Skeletal muscle cell (primary cell): ENCODE measurements at places on chromosomes 7 and 10.

GRCh38 chr10:50432211-50433009 lies 181.1 kb upstream of the ASAH2 start:
- no peak for DNase-seq

DNA sequence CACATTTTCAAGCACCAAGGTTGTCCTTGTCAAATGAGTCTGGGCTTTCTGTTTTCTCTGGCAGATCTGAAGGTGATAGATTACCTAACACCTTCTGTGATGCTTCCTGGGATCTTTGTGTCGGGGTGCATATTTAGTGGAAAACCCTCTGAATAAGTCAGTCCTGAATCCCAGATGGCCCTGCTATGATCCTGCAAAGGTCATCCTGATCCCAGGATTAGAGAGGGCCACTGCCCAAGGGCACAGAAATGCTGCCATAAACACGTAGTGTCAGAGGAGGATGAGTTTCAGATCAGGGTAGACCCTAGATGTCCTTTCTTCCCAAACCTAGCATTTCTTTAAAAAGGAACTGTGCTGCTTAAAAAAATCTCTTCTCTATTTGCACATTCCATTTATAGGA lies 19.0 kb downstream of the AGR2 start:
- DNase-seq = no peak

GRCh38 chr7:104946338-104946737 lies 67.7 kb upstream of the KMT2E start:
- DNase-seq = no peak

DNA sequence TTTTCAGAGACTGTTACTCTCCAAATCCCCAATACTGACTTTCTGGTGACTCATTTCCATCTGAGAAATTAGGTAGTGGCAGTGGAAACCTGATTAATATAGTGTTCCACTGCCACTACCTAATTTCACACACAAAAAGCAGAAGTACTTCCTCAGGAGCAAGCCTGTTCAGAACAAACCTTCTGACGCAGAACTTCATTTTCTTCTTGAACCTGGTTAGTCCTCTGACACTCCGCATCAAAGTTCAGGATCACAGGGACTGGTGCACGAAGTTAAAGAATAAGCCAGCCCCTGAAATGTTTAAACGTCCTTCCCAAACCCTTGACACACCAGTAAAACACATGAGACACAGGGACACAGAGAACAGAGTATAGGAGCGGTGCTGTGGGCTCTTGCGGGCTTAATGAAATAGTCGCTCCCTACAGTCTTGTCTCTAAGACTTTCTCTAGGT lies 4.4 kb downstream of the WDR91 start:
- DNase-seq = no peak

DNA sequence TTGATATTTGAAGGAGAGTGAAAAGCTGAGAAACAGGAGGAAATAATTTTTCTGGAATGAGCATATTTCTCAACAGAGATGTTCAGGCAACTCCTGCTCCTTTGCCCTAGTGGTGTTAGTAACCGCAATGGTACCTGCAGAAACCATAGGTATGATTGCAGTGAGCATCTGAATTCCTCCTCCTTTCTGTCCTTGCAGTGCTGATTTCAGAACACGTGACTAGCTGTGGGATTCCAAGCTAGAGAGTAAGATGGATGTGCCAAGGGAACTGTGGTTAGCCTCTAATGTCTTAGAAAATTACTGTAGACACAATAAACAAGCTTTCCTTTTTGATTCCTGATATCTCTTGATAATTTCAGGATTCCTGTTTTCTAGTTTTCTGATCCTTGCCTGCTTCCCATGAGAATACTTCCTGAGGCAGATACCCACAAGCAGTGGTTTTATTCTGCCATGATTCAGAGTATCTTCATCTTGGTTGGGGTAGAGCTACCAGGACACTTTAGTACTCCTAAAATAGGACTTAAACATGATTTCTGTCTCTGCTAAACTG lies 27.5 kb downstream of the LRGUK start:
- DNase-seq = no peak

DNA sequence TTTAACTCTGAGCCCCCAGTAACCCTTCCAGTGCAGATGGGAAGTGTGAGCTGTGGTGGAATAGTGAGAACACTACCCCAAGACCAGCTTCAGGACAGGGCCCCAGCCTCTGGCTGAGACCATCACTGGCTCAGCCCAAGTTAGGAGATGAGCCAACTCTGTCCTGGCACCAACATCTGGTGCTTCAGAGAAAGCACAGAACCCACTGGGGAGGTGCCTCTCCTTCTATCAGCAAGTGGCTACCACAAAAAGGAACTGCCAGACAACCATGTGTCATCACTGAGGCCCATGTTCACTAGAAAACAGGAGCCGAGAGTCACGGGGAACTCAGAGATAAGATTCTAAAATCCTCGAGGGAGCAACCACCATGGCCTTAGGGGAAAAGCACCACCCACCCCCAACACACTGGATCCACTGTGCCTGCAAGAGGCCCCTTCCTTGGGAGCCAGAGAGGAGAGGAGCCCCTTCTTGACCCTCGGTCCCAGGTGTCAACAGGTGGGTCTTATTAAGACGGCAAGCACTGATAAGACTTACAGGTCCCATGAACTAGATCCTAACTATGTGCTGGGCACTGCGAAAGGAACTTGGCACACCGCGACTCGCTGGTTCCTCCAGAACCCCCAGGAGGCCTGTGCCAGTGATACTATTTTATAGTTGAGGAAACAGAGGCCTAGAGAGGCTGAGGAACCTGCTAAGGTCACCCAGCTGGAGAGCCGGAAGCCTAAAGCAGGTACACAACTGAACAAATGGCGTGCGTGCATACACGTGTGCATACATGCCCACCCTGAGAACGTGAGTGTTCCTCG lies 102.7 kb downstream of the FAM53B start:
- DNase-seq = no peak

DNA sequence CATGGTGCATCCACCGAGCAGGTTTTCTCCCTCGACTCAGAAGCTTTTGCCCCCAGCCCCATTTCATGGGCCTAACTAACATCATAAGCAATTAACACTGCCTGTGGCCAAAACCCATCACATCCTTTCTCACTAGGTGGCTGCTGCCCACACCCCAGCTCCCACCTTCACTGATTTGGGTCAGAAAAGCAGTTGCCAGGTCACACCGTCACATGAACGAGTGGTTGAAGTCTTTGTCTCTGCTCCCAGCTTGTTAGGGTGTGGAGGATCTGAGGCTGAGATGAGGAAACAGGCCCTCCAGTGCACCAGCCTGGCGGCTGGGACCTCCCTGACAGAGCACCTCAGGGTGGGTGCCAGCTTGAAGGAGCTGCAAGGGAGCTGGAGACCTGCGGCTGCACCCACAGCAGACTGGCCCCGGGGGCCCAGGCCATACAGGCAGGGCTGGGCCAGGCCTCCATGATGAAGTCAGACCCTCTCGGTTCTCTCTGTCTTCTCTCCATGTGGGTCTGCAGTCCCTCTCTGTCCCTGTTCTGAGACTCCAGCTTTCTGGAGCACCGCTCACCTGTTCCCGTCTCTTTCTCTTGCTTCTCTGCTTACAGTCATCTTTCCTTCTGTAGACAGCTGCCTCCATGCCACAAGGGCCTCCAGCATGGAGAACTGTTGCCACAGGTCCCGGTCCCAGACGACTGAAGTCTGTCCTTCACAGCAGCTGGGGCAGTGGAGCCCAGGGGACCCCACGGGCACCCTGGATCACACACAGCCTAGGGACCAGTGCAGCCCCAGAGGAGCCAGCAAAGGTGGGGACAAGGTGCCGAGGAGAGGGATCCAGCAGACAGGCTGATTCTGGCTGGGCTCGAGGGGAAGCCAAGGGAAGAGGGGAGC lies 13.8 kb upstream of the INPP5A start:
- DNase-seq = no peak

- DNase-seq = no peak
Observed at GRCh38 chr10:5583525-5584175, 58.9 kb downstream of the CALML3 start.

- DNase-seq = peak; percentile 40
Observed at GRCh38 chr10:124701435-124701834, 42.7 kb downstream of the FAM53B start.

DNA sequence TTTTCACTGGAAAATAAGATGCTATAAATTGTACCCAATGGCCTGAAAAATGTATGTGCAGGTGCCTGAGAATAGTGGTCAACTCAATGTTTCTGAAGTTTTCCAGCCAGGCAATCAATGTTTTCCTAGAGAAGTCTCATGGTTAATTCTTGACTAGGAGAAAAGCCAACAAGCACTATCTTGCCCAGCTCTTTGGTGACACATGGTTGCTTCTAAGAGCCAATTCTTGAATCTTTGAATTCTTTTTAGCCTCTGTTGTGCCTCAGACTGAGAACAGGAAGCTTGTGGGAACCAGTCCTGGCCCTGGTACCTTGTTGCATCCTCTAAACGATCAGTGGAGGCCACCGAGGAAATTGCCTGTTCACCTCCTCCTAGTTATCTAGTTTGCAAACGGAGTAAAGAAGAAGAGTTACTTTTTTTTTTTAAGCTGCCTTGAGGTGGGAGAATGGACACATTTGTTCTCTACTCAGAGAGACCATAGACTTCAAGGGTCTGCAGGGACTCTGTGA lies 144.0 kb upstream of the MKLN1 start:
- no peak for DNase-seq

DNA sequence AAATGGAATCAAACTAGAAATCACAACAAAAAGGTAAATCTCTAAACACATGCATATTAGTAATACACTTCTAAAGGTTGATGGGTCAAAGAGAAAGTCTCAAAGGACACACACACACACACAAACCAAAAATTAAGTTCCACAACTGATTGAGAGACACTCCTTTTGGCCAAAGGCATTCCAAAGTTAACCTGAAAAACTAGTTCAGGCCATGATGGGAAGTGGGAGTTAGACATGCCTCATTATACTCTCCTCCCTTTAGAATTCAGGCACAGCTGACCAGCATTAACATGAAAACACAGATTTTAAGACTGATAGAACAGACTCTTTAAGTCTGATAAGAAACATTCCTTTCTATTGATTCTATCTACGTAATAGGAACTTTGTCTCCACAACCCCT lies 332.4 kb upstream of the IGFBP3 start:
- no peak for DNase-seq

DNA sequence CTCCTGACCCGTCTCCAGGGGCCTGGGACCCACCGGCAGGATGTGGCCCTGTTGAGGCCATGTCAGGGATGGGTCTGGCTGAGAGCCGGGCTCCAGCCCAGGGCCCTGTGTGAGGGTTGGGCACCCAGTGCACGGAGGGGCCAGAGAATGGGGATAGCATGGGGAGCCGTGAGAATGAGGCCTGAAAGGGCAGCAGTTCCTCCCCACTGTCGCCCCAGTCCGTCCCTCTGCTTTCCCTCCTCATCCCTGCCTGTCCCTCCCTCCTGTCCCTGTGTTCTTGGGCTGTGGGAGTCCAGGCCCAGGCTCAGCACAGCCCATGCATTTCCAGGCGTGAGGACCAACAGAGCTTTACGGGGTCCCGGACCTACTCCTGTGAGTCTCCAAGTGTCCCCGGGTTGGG lies 9.6 kb downstream of the LAT2 start:
- no peak for DNase-seq

DNA sequence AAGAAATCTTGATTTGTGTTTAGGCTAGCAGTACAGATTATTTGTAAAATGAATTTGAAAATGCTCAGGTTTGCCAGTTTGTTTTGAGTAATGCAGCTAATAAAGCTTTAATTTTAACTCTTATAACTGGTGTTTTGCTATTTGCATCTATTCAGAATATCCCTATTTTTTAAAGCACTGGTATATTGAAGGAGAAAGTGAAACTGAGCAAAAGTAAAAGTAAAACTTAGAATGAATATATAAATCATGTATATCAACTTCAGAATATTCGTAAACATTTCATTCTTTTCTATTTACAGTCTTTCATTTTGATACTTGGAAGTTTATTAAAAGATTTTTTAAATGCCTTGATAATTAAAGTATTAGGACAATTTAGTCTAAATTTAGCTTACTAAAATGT lies 26.2 kb downstream of the TASOR2 start:
- no peak for DNase-seq

DNA sequence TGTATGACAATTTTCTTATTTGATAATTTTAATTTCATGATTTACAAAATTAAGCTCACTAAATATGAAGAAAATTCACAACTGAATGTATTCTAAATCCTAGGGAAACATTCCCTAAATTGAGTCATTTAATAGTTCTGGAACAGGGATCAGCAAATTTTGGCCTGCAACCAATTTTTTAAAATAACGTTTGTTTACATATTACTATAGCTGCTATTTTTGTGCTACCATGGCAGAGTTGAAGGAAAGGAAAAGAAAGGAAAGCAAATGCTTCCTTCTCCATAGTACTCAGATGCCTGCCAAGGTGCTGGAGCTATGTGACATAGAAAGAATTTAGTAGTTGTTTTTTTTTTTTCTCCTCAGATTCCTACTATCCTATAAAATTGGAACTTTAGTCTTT lies 1307.7 kb upstream of the LRRTM3 start:
- DNase-seq = no peak

DNA sequence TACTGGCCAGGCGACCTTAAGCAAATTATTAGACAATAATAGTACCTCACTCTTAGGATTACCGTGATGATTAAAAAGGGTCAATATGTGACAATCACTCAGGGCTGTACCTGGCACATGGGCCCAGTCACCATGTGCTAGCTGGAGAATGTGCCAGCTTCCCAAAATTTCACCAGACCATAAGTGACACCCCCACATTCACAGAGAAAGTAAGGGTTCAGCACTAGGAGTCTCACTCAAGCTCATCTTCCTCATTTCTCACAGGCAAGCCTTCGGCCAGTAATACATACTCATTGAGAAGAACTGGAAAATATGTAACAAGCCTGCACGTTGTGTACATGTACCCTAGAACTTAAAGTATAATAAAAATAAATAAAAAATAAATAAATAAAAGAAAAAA lies 22.4 kb upstream of the C10orf71 start:
- no peak for DNase-seq

- no peak for DNase-seq
Observed at GRCh38 chr7:1244700-1245523, 12.2 kb downstream of the UNCX start.

- peak; percentile 25 for DNase-seq
Observed at GRCh38 chr10:106705681-106706100, 458.8 kb downstream of the SORCS1 start.

GRCh38 chr10:124428207-124428777 lies 9.6 kb upstream of the OAT start:
- DNase-seq = no peak

DNA sequence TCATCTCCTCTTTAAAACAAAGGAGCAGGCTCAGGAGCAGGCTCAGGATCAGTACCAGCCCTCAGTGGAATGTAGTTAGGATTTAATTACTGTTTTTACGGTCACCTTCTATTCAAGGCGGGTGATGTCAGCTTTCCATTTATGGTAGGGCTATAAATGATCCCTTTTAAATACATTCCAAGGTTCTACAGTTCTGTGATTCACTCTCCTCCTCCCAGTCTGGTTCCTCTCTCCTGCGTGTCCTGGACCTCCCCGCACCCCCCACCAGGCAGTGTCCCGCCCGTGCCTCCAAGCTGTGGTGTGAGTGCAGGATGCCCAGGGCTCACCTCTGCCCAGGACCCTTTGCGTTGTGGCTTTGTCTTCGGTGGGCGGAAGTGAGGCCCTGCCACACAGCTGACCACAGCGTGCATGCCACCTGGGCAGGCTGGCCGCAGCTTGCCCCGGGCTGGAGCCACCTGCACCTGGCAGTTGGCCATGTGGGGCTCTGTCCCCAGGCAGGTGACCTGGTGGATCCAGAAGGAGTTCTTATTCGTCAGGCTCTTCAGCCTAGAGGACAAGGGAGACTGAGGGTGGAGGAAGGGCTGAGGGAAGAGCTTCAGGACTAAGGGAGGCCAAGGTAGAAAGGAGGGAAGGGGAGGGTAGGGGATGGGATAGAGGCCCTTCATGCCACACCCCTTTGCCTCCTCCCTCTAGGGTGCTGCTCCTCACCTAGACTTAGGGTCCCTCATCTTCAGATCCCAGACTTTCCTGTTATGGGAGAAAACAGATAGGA lies 9.1 kb downstream of the LOXL4 start:
- DNase-seq = no peak

- DNase-seq = no peak
Observed at GRCh38 chr10:48811917-48812316, 127.2 kb downstream of the WDFY4 start.
